Left renal pelvis (tissue), 4 donors: ENCODE measurements at places on chromosomes 3 and 15.

- no peak for DNase-seq
Observed at GRCh38 chr15:70264014-70264582, 166.4 kb upstream of the TLE3 start.

DNA sequence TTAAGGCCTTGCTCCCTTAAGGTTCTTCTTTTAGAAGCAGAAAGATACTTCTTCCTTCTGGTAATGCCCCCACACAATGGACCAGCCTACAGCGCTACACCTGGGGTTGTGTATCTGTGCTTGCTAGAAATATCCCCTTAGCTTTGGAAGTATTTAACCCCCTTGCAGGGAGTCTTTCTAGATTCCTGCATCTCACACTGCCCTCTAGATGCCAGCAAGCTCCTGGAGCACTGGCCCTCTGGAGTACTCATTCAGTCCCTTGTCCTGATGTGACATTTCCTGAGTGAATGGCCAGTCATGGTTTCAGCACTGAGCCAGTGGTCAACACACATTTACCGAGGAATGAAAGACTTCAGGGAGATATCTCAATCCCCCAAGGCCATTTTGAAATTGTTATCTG lies 30.4 kb upstream of the RBP2 start:
- no peak for DNase-seq

- DNase-seq, result no peak
Observed at GRCh38 chr3:196281962-196282361, 5.6 kb downstream of the PCYT1A start.

DNA sequence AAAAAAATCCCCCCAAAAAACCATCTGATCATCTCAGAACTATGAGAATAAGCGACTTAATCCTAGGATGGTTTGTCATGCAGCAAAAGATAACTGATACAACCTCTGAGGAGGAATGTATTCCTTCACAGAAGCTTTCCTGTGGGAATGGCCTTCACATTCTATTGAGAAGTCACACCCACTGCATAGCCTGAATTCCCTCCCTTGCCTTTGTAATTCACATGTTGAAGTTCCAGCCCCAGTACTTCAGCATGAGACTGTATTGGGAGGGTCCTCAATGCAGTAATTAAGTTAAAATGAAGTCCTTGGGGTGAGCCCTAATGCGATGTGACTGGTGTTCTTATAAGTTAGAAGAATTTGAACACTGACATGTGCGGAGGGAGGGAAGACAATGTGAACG lies 395.2 kb downstream of the TUSC7 start:
- DNase-seq, result no peak

GRCh38 chr3:143122608-143123352 lies 3.2 kb downstream of the CHST2 start:
- no peak for DNase-seq

GRCh38 chr3:133783762-133784161 lies 21.9 kb upstream of the SRPRB start:
- no peak for DNase-seq

- DNase-seq, result no peak
Observed at GRCh38 chr3:71602256-71602655, 18.7 kb upstream of the FOXP1 start.

GRCh38 chr15:57237301-57237642 lies 139.0 kb upstream of the CGNL1 start:
- DNase-seq, result no peak

DNA sequence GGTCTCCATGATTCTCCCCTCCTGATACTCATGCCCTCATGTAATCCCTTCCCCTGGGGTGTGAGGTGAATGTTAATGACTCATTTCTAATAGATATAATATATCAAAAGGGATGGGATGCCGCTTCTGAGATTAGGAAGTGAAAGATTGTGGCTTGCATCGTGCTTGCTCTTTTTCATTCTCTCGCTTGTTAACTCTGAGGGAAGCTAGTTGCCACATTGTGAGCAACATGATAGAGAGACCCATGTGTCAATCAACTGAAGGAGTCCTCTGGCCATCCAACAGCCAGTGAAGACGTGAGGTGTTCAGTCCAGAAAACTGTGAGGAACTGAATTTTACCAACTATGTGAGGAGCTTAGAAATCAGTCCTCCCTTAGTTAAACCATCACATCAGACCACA lies 28.9 kb upstream of the DRD3 start:
- no peak for DNase-seq

GRCh38 chr3:30604093-30604492 lies 2.3 kb upstream of the TGFBR2 start:
- DNase-seq, result no peak

GRCh38 chr3:140499114-140499757 lies 178.6 kb upstream of the TRIM42 start:
- no peak for DNase-seq

DNA sequence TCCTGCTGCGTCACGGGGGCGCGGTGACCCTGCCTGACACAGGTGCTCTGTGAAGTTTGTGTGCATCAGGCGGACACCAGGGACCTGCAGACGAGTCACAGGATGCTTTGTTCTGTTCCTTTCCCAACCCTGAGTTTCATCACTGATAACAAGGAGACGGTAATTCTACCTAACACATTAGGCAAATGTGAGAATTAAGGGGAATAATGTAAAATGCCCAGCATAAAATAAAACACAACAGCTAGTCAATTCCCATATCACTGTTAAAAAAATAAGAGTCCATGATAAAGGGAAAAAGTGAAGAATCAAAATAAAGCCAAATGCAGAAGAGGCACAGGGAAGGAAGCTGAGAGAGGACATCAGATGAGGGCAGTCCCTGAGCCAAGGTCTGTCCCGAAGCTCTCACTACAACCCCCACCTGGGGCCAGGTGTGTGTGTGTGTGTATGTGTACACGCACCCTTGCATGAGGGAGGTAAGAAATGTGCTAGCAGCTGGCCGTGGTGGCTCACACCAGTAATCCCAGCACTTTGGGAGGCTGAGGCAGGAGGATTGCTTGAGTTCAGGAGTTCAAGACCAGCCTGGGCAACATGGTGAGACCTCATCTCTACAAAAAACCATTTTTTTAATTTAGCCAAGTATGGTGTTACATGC lies 27.5 kb downstream of the PLA2G4D start:
- DNase-seq, result no peak

- no peak for DNase-seq
Observed at GRCh38 chr3:73480187-73480672, 144.5 kb downstream of the PDZRN3 start.

- no peak for DNase-seq
Observed at GRCh38 chr3:110799271-110799670, 272.3 kb upstream of the NECTIN3 start.

GRCh38 chr15:45714590-45715488 lies 80.0 kb downstream of the SQOR start:
- DNase-seq, result no peak

GRCh38 chr3:9660972-9661371 lies 11.7 kb downstream of the MTMR14 start:
- no peak for DNase-seq

DNA sequence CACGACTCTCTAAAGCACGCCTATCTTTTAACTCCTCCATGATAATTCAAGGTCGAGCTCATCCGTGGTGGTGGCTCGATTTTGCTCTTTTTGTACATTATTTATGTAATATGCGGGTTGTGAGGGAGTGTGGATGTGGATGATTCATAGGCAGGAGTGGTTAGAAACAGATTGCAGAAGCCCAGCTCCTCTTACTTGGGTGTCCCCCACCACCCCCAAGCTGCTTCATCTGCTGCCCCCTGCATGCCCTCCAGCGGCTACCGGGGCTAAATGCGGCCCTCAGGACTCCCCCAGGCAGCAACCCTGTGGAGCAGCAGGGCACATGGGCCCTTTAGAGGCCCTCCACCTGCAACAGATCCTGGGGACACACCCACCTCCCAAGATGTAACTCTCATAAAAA lies 111.5 kb upstream of the SELENOK start:
- DNase-seq, result no peak

DNA sequence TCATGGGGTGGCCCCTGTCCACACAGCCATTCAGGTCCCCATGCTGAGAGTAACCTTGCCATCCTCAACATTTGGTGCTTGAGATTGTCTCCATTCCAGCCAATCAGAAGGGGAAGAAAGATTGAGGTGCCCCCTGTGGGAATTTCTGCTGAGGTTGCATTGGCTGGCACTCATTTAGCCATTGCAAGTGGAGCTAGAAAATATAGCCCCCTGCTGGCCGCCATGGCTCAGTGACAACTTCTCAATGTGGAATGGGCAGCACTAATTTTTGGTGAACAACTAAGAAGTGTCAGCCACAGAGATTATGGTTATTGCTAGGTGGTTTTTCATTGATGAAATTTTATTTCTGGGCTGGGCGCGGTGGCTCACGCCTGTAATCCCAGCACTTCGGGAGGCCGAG lies 22.0 kb downstream of the COL6A6 start:
- DNase-seq, result no peak

DNA sequence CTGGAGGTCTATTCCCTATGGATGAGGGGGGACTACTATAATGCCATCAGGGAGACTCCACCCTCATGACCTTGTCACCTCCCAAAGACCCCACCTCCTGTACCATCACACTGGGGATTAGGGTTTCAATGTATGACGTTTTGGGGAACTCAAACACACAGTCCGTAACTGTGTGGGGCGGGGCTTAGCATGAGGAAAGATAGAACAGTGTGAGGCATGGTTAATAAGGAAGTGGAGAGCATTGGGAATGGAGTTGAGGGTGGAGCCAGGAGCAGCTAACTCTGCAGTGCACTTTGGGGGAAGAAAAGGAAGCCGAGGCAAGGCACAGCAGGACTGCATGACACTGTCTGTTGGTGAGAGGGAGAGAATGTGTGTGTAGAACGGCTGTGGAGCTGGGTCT lies 90.9 kb upstream of the AGBL1 start:
- no peak for DNase-seq

GRCh38 chr3:70933105-70933810 lies 620.8 kb upstream of the MDFIC2 start:
- no peak for DNase-seq

- DNase-seq, result no peak
Observed at GRCh38 chr15:25847051-25847450, 16.1 kb downstream of the ATP10A start.

- DNase-seq, result no peak
Observed at GRCh38 chr3:184176377-184177330, 2.0 kb downstream of the AP2M1 start.

DNA sequence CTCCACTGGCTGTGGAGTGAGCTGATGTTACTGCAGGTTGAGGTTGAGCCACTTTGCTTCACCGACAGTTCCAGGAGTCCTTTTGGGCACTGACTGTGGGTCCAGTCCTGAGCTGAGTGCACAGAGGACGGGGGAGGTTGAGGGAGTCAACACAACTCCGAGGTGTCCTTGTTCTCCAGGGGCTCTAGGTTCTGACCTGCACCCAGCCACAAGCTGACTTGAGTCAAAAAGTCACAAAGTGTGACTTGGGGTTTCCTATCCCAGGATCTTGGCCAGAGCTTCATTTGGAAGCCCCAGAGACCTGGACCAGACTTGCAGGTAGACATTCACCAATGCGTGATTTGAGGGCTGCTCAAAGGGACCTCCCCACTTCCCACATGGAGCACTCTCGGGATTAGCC lies 95.0 kb downstream of the FAM43A start:
- DNase-seq, result no peak

DNA sequence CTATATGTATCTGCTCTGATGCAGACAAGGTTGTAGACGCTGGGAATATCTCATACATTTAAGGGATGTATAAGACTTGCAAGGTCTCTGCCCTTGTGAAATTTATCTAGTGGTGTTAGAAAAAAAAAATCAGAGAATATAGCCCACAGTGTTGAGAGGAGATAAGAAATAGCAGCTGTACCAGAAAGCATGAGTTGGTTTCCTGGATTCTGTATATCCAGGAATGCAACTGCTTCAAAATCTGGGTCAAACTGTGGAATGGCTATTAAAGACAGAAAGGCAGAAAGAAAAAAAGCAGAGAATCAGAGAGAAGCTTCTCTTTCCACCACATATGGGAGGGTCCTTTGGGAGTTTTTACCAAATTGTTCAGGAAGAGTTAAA lies 1.5 kb upstream of the TMEM212 start:
- no peak for DNase-seq

- no peak for DNase-seq
Observed at GRCh38 chr15:75902129-75902557, 1.5 kb upstream of the FBXO22 start.

DNA sequence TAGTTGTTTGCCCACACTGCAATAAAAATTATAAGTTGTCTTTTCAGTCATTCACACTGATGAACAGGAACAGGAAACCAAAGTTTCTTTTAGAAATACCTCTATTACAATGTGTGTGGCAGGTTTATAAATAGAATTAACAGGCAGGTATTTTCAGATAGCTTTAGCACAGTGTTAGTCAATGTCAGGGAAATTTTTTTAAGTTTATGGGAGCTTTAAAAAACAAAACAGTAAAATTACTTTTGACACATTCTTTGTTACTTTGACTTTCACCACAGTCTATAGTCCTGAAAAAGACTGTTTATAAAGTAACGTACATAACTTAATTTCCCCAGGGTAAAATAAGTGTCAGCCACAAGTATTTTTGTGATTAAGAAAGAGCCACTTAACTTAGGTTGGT lies 38.1 kb downstream of the SERPINI1 start:
- DNase-seq, result no peak

GRCh38 chr3:101212730-101213129 lies 107.6 kb downstream of the IMPG2 start:
- no peak for DNase-seq

GRCh38 chr3:170162630-170163029 lies 18.9 kb downstream of the PHC3 start:
- no peak for DNase-seq

- no peak for DNase-seq
Observed at GRCh38 chr15:94258246-94258645, 26.9 kb downstream of the MCTP2 start.

DNA sequence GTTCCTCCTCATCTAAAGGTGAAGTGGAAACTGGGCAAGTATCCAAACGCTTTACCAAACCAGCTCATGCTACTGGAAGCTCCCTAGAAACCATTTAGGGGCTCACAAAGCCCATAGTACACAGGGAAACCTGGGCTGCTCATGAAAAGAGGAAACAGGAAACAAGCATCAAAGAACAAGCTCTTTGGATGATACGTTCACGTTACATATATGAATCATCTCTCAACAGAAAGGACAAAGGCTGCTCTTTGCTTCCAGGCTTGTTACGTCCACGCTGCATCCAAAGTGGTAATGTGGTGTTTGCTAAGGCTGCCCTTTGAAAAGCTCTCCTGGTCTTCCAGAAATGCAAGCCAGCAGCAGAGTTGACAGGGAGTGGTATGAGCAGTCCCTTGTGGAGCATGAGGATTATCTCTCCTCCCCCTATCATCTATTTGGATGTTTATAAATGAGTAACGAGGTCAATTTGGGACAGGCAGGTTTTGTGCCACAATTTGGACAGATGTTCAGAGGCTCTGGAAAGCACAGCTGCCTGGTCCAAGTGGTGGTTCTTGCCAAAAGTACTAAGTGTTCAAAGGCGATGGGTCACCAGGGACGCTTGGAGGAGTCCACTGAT lies 98.0 kb upstream of the RORA start:
- no peak for DNase-seq
